T-helper 9 cell (primary cell): ENCODE measurements at places on chromosomes 3 and 15.

GRCh38 chr3:187377842-187378241 is 9.7 kb downstream of the RTP4 start:
- DNase-seq: no peak

- no peak for DNase-seq
These were observed 57.0 kb downstream of the NEK10 start for GRCh38 chr3:27312044-27312668.

- DNase-seq: no peak
These were observed 136.0 kb upstream of the DAZL start for GRCh38 chr3:16741103-16741758.

DNA sequence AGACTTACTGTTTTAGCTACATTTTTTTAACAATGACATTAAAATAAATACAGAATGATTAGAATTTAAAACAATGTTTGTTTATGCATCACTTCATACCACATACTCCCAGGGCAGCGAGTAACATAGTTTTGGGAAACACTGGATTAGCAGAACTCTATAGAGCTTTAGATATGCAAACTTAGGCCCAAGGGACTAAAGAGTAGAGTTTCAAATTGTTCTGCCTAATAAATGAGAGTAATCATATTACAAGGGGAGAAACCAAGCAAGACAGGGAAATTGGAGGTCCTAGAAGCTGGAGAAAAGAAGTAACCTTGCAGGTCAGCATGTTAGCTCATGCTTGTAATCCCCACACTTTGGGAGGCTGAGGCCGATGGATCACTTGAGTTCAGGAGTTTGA is 3.6 kb upstream of the DAZL start:
- no peak for DNase-seq

DNA sequence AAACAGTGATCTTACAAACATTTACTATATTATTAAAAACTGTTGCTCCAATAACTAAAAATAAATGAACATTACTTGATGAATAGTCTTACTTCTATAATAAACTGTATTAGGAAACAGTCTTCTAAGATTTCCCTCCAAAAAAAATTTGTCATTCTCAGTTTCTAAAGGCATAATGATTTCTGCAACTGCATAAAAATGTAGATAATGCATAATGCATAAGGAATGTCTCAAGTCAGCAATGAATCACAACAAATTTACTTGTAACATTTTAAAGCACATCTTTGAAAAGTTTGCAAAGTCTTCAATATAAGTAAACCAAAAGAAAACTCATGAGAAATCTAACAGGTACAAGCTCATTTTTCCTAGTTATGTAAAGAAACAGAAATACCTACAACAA is 113.5 kb downstream of the VPS13C start:
- no peak for DNase-seq

GRCh38 chr15:43762824-43763223 is 13.9 kb downstream of the ELL3 start:
- no peak for DNase-seq

DNA sequence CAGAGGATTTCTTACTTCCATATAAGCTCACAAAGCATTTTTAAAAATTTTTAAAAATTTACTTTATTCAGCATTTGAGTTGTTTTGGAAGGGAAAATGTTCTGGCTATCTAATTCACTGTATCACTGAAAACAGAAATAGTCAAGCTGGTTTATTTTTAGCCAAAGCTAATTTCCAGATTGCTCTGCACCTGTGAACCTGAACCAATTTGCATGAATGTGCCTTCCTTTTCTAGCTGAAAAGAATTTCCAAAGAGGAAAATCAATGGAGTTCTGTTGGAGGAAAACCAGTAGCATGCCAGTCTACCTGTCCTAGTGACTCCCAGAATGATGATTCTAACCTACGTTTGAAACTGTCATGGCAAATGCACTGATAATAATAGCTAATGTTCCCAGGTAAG is 134.2 kb upstream of the LIPC start:
- no peak for DNase-seq

GRCh38 chr3:72421786-72422185 is 426.5 kb downstream of the SHQ1 start:
- DNase-seq: no peak

- no peak for DNase-seq
These were observed 181.6 kb upstream of the RORA start for GRCh38 chr15:61410662-61411061.

- DNase-seq: no peak
These were observed 416.5 kb upstream of the RGMA start for GRCh38 chr15:93505506-93505905.
